ENCODE measurements at places on chromosomes 3 and 15.

DNA sequence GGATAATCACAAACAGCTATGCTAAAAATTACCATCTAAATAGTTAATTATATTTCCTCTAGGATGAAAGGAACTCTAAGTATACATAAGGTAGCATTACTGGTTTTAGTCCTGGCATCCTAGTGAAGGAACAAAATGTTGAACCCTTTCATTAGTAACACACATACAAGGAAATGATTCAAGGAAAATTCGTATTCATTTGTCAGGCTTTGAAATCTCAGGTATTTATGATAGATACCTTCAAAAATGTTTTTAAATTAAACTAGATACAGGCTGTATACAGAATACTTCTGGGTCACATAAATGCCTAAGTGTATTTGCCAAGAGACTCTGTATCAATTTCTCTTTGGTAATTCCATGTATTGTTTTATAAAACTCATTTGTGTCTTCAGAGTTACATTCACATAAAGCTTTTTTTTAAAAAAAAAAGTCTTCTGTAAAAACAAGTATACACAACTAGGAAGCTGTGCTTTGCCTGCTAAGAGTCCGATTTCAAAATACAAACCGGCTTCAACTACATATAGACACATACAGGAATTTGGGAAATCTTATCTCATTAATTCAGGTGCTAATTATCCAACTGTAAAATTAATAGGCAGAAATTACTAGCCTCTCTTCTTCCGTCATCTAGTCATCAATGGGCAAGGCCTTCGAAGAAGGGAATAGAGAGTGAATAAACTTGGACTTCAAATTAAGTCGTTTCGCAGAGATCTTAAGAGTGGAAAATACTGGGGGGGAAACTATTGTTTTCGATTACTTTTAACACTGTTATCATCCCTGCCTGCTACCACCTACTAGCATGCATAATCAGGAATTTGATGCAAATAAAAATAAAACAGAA is 1.3 kb downstream of the SECISBP2L start:
- no peak for DNase-seq

DNA sequence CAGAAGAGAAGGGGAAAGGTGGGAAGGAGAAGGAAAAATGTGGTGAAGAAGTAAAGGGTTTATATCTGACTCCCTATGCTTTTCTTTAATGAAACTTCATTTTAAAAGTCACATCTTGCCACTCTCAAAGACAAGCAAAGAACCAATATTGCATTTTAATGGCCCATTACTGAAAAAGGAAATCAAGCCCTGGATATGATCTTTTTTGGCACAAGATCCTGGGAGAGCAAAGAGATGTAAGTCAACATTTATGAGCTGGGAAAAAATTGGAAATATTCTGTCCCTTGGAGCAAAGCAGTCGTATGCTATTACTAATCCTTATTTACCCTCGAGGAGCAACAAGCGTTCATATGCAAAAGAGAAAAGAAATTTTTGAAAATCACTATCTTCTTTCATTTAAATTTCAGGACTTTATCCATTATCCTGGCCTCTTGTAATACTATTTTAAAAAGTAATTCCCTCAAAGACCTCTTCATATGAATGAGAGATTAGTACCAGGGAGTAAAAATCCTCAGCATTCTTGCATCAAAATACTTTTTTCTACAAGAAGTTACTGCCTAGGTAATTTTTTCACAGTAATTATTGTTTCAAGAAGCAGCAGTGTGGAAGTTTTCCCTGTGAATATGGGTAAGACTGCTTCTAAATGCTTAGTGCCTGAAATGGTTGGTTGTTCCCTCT is 435.3 kb upstream of the PDZRN3 start:
- DNase-seq, result no peak

- DNase-seq, result no peak
Measured at GRCh38 chr15:42723068-42723467, 13.9 kb downstream of the CDAN1 start.

GRCh38 chr3:39317571-39318169 is 11.8 kb upstream of the CCR8 start:
- no peak for DNase-seq

- DNase-seq, result no peak
Measured at GRCh38 chr3:94965867-94966475, 903.1 kb downstream of the NSUN3 start.

- no peak for DNase-seq
Measured at GRCh38 chr3:119589102-119589773, 8.4 kb upstream of the PLA1A start.

All from GM03348 (cell line).